Muscle of arm (tissue), 14 donors: ENCODE measurements at places on chromosomes 12 and 14. TPM values are rescaled to one million over a fixed set of nuclear protein-coding genes. Genes with fewer than 3 reads are reported as not detected.

Gene LALBA
- not detected for polyA plus RNA-seq

Gene SIX6
- polyA plus RNA-seq: not detected

Gene CMA1
- polyA plus RNA-seq: not detected

Gene LBHD2
- not detected for polyA plus RNA-seq

Gene NGB
- polyA plus RNA-seq: not detected

Gene FKBP4
- polyA plus RNA-seq: 47.3 TPM

Gene CDKN1B
- polyA plus RNA-seq: 53.6 TPM

Gene ASIC1
- 10.7 TPM for polyA plus RNA-seq

Gene OAS3
- polyA plus RNA-seq: 5.4 TPM

Gene TNFAIP2
- polyA plus RNA-seq: 51.1 TPM

Gene AKT1
- polyA plus RNA-seq: 164 TPM

Gene C12orf54
- 0.43 TPM for polyA plus RNA-seq

Gene GALNT16
- 28.7 TPM for polyA plus RNA-seq

Gene FOXN4
- polyA plus RNA-seq: not detected

Gene SOAT2
- polyA plus RNA-seq: not detected

Gene IRAK3
- polyA plus RNA-seq: 8.7 TPM
